ENCODE measurements at places on chromosomes 11 and 22. TPM values are rescaled to one million over a fixed set of nuclear protein-coding genes. Genes with fewer than 3 reads are reported as not detected.
A peak's percentile ranks its signal among the peaks of the same experiment; 100 is the strongest.

DNA sequence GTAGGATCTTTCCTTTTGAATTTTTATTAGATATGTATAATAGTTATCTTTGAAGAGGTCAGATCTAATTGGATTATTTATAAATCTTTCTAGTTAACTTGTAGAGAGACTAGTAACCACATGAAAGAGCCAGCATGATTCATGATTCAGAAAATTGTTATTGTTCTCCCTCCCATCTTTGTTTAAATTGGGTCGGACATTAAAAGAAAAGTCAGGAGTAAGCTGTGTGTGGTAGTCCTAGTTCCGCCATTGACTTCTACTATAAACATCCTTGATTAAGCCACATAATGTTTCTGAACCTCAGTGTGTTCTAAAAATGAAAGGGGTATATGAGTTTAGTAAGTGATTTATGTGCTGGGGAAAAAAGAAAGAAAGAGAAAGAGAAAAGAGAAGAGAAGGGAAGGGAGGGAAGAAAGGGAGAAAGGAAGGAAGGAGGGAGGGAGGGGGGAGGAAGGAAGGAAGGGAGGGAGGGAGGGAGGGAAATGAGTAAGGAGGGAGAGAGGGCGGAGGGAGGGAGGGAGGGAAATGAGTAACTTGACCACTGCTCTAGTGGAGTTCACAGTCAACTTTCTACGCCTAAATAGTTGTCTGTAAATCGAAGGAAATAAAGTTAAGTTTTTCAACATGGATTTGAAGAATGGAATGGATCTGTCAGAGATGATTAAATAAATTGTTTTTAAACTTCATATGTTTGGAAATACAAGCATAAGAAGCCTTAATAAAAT, 32.9 kb downstream of the SIK2 start:
- H3K4me3 ChIP-seq = no peak overlapping the region
- peaks cover 5% of the 10 kb centered on the region for H3K36me3 ChIP-seq
- H3K27me3 ChIP-seq = no peaks in the 10 kb centered on the region

- peaks cover 74% of the 10 kb centered on the region for H3K36me3 ChIP-seq
- peaks cover 97% of the 10 kb centered on the region for H3K4me1 ChIP-seq
- no peak for DNase-seq
- H3K27ac ChIP-seq = peak overlapping the region; percentile 83
- H3K27me3 ChIP-seq = no peaks in the 10 kb centered on the region
- H3K4me3 ChIP-seq = no peak overlapping the region
Measured at GRCh38 chr11:35173011-35173511, 34.1 kb downstream of the CD44 start.

- no peak for DNase-seq
- H3K27ac ChIP-seq = peak overlapping the region; percentile 51
- no peaks in the 10 kb centered on the region for H3K27me3 ChIP-seq
- H3K36me3 ChIP-seq = peaks cover 42% of the 10 kb centered on the region
- H3K4me1 ChIP-seq = peaks cover 16% of the 10 kb centered on the region
- H3K4me3 ChIP-seq = no peak overlapping the region
Measured at GRCh38 chr11:130278745-130279144, 36.0 kb downstream of the ZBTB44 start.

GRCh38 chr11:131754671-131755070, 384.3 kb downstream of the NTM start:
- no peak for DNase-seq
- peaks cover 4% of the 10 kb centered on the region for H3K27me3 ChIP-seq
- no peak overlapping the region for H3K4me3 ChIP-seq
- no peaks in the 10 kb centered on the region for H3K36me3 ChIP-seq
- no peaks in the 10 kb centered on the region for H3K4me1 ChIP-seq
- H3K27ac ChIP-seq = no peak overlapping the region

DNA sequence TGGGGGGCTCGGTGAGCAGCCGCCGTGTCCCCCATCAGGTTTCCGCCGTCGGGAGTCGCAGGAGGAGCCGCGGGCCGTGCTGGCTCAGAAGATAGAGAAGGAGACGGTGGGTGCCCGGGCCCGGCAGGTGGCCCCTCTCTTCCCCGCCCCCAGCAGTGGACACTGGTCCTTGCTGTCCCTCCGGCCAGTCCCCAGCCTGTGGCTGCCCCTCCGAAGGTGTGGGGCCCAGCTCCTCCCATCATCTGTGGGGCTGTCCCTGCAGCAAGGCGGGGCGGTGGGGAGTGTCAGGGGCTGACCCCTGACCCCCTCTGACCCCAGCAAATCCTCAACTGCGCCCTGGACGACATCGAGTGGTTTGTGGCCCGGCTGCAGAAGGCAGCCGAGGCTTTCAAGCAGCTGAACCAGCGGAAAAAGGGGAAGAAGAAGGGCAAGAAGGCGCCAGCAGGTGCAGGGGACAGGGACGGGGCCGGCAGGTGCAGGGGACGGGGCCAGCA, 15.3 kb downstream of the EPS8L2 start:
- peaks cover 25% of the 10 kb centered on the region for H3K27me3 ChIP-seq
- no peaks in the 10 kb centered on the region for H3K36me3 ChIP-seq
- no peak overlapping the region for H3K27ac ChIP-seq
- H3K4me1 ChIP-seq = peaks cover 12% of the 10 kb centered on the region
- H3K4me3 ChIP-seq = no peak overlapping the region

GRCh38 chr22:31610611-31611010, 51.4 kb downstream of the PISD start:
- DNase-seq = no peak
- no peak overlapping the region for H3K4me3 ChIP-seq
- H3K27ac ChIP-seq = no peak overlapping the region
- H3K27me3 ChIP-seq = no peaks in the 10 kb centered on the region

- DNase-seq = no peak
- no peaks in the 10 kb centered on the region for H3K27me3 ChIP-seq
- no peak overlapping the region for H3K4me3 ChIP-seq
- peaks cover 62% of the 10 kb centered on the region for H3K36me3 ChIP-seq
Measured at GRCh38 chr11:32939046-32939445, 46.4 kb downstream of the QSER1 start.

DNA sequence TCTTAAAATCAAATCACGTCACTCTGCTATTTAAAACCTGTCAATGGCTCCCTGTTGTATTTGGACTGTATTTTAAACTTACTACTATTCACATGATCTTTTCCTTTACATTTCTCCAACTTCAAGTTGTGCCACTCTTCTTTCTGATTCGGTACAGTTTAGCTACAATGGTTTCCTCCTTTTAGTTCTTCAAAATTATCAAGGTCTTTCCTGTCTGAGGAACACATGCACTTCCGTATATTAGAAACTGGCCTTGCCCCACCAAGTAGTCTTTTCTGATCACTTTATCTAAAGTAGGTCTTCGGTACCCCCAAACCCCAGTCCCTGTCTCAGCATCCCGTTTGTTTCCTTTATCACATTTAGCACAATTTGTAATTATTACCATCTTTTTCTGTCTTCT, 81.8 kb downstream of the MTMR3 start:
- H3K4me3 ChIP-seq = no peak overlapping the region
- no peaks in the 10 kb centered on the region for H3K36me3 ChIP-seq
- no peak overlapping the region for H3K27ac ChIP-seq
- H3K4me1 ChIP-seq = peaks cover 7% of the 10 kb centered on the region
- DNase-seq = no peak

- no peak overlapping the region for H3K4me3 ChIP-seq
- H3K27me3 ChIP-seq = no peaks in the 10 kb centered on the region
- H3K27ac ChIP-seq = no peak overlapping the region
- peaks cover 13% of the 10 kb centered on the region for H3K36me3 ChIP-seq
- DNase-seq = no peak
- peaks cover 44% of the 10 kb centered on the region for H3K4me1 ChIP-seq
Measured at GRCh38 chr11:67260406-67260805, 5.9 kb upstream of the GRK2 start.

GRCh38 chr11:1733716-1734640, 16.4 kb downstream of the IFITM10 start:
- H3K36me3 ChIP-seq = no peaks in the 10 kb centered on the region
- H3K27me3 ChIP-seq = peaks cover 18% of the 10 kb centered on the region
- no peak for DNase-seq
- no peak overlapping the region for H3K4me3 ChIP-seq

- H3K27ac ChIP-seq = no peak overlapping the region
- no peak overlapping the region for H3K4me3 ChIP-seq
- H3K27me3 ChIP-seq = no peaks in the 10 kb centered on the region
Measured at GRCh38 chr22:32603651-32604540, 129.3 kb downstream of the FBXO7 start.

- H3K4me1 ChIP-seq = peaks cover 10% of the 10 kb centered on the region
- H3K4me3 ChIP-seq = no peak overlapping the region
- H3K27me3 ChIP-seq = peaks cover 30% of the 10 kb centered on the region
- no peak for DNase-seq
- no peaks in the 10 kb centered on the region for H3K36me3 ChIP-seq
Measured at GRCh38 chr22:20427104-20427944, 10.3 kb downstream of the SCARF2 start.

- H3K27ac ChIP-seq = no peak overlapping the region
- no peak for DNase-seq
- H3K4me3 ChIP-seq = no peak overlapping the region
- H3K36me3 ChIP-seq = no peaks in the 10 kb centered on the region
Measured at GRCh38 chr11:116360221-116360941, 412.4 kb downstream of the BUD13 start.

The TTC36 gene
- total RNA-seq = 0.21 TPM

The ZP1 gene
- total RNA-seq = not detected

The SUSD2 gene
- 0.80 TPM for total RNA-seq

The CHRM1 gene
- total RNA-seq = not detected

The TYR gene
- not detected for total RNA-seq

The SLC25A22 gene
- total RNA-seq = 36.6 TPM

The ADM2 gene
- total RNA-seq = 7.9 TPM
